ENCODE measurements at places on chromosomes 2 and 18. TPM values are rescaled to one million over a fixed set of nuclear protein-coding genes. Genes with fewer than 3 reads are reported as not detected.

Gene CACNB4
- 17.3 TPM for total RNA-seq

Gene POTEC
- total RNA-seq: not detected

DNA sequence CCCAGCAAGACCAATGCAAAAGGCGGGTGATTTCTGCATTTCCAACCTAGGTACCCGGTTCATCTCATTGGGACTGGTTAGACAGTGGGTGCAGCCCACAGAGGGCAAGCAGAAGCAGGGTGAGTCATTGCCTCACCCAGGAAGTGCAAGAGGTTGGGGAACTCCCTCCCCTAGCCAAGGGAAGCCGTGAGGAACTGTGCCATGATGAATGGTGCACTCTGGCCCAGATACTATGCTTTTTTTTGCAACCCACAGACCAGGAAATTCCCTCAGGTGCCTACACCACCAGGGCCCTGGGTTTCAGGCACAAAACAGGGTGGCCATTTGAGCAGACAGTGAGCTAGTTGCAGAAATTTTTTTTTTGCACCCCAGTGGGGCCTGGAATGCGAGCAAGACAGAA, 662.6 kb upstream of the ACVR2A start:
- no peak for DNase-seq

DNA sequence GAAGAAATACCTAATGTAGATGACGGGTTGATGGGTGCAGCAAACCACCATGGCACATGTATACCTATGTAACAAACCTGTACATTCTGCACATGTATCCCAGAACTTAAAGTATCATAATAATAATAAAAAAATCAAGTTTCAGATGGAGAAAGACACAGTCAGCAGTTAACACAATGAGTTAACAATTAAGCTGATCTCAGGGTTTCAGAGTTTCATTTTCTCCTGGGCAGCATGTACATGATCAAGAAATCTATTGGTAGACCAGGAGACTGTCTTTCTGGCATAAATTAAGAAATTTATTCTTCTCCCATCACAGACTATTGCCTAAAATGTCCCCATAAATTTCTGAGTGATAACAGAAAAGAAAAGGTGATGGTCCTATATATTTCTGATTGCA, 155.3 kb downstream of the RAD51AP2 start:
- DNase-seq: no peak
